ENCODE measurements at places on chromosomes 3 and 15. TPM values are rescaled to one million over a fixed set of nuclear protein-coding genes. Genes with fewer than 3 reads are reported as not detected.

CCDC174 gene
- 23.0 TPM for total RNA-seq

GPX1 gene
- total RNA-seq, result 214 TPM

CCDC80 gene
- 19.0 TPM for total RNA-seq

SSUH2 gene
- not detected for total RNA-seq

CTXN2 gene
- total RNA-seq, result not detected

MYD88 gene
- total RNA-seq, result 116 TPM

RTP1 gene
- total RNA-seq, result 0.17 TPM

PDHB gene
- 50.1 TPM for total RNA-seq

CP gene
- total RNA-seq, result 3.9 TPM

PLA2G4E gene
- not detected for total RNA-seq

GOLGA8J gene
- not detected for total RNA-seq

NEK10 gene
- total RNA-seq, result 14.0 TPM

NME9 gene
- 4.2 TPM for total RNA-seq

MYZAP gene
- 24.3 TPM for total RNA-seq

RLBP1 gene
- total RNA-seq, result not detected

SNRPN gene
- 133 TPM for total RNA-seq

CCDC54 gene
- not detected for total RNA-seq

DLL4 gene
- total RNA-seq, result 9.5 TPM

PLAAT1 gene
- total RNA-seq, result 0.46 TPM

C3orf62 gene
- 5.2 TPM for total RNA-seq

TRPC1 gene
- total RNA-seq, result 10.5 TPM

TRPM1 gene
- not detected for total RNA-seq

ARNT2 gene
- 12.7 TPM for total RNA-seq

DUOXA2 gene
- total RNA-seq, result not detected

MUC4 gene
- total RNA-seq, result 11.3 TPM

PLOD2 gene
- total RNA-seq, result 6.8 TPM

ARL6IP5 gene
- total RNA-seq, result 145 TPM

VPS39 gene
- total RNA-seq, result 92.4 TPM

CFAP20DC gene
- total RNA-seq, result 0.30 TPM

PLXNA1 gene
- total RNA-seq, result 85.5 TPM

CHRD gene
- total RNA-seq, result 5.2 TPM

DAZL gene
- total RNA-seq, result not detected

TMEM266 gene
- total RNA-seq, result 0.91 TPM

HGD gene
- total RNA-seq, result 1.8 TPM

TM4SF18 gene
- 0.55 TPM for total RNA-seq

MTHFS gene
- 60.8 TPM for total RNA-seq

STRA6 gene
- 0.22 TPM for total RNA-seq

CCR8 gene
- not detected for total RNA-seq

ZKSCAN7 gene
- 2.9 TPM for total RNA-seq

MEGF11 gene
- 4.0 TPM for total RNA-seq

SLITRK3 gene
- not detected for total RNA-seq

GP9 gene
- total RNA-seq, result not detected

SLC51A gene
- 0.89 TPM for total RNA-seq

ZNF662 gene
- total RNA-seq, result 10.5 TPM

SLC2A2 gene
- total RNA-seq, result not detected

A4GNT gene
- not detected for total RNA-seq

SEC61A1 gene
- 193 TPM for total RNA-seq

COMMD4 gene
- 73.6 TPM for total RNA-seq

SLC28A1 gene
- not detected for total RNA-seq

GPR160 gene
- 11.5 TPM for total RNA-seq

ALDH1L1 gene
- total RNA-seq, result 2.4 TPM

SEMA6D gene
- 8.5 TPM for total RNA-seq

All from upper lobe of left lung (tissue), 6 donors.